Fibroblast of skin of right quadriceps (primary cell): ENCODE measurements at places on chromosomes 2 and 18.

DNA sequence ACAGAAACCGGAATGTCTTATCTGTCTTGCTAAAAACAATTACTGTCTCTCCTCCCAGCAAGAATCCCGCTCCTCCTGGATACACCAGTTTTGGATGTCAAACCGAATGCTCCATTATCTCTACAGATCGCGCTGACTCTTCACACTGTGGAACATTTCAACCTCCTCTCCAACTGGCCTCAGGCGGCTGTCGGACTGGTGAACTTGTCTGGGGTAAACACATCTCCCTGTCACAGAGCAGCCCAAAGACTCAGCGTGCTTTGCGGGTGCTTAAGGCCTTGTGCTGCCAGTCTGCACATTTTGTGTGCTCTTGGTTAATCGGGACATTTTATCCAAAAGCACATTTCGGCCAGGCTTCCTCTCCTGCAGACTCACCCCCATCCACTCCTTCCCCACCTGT is 173.1 kb downstream of the ICOS start:
- DNase-seq = no peak

GRCh38 chr2:64695721-64696261 is 42.1 kb upstream of the SERTAD2 start:
- peak; percentile 48 for DNase-seq

GRCh38 chr2:151518802-151519201 is 109.1 kb downstream of the RIF1 start:
- no peak for DNase-seq

DNA sequence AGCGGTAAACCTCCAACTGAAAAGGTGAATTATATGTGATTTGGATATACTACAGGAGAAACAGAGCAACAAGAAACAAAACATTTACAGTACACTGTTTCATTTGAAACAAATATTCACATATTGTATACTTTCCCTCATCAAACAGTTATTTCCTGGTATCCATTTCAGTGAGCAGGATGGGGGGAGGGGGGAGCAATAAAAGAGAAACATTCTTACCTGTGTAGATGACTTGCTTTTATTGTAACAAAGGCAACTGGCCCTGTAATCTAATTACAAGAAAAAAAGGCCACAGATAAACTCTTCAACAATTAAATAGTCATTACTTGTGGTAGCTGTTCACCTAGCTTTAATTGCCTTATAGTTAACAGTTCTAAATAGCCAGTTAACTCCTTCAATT is 3.9 kb upstream of the PPP1CB start:
- DNase-seq = no peak

DNA sequence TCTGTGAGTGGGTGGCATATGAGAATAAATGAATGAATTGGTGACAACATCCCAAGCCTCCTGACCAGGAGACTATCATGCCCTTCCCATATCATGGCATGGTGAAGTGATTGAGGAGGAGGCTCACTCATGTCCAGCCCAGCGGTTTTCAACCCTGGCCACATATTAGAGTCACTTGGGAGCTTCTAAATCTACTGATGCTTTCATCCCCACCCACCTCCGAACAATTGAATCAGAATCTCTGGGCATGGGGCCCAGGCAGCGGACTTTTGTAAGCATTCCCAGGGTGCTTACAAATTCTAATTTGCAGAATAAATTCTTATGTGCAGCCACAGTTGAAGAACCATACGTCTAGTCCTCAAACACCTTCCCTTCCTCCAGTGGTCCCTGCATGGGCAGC is 81.7 kb upstream of the SEC11C start:
- DNase-seq = peak; percentile 38

- DNase-seq = no peak
These were observed 66.5 kb downstream of the SLC40A1 start for GRCh38 chr2:189514104-189514503.

DNA sequence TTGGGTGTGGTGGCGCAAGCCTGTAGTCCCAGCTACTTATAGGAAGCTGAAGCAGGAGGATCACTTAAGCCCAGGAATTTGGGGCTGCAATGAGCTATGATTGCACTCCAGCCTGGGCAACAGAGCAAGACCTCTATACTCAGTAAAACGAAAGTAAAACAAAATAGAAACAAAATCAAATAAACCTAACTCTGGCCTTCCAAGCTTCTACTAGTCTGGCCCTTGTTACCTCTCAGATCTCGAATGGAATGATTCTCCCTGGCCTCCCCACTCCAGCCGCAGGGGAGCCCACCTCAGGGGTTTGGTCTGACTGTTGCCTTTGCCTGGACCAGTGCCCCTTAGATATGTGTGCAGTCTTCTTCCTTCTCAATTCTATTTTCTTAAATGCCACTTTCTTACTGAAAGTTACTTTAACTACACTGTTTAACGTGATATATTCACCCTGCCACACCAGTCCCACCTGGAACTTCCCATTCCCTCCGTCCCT is 160.0 kb upstream of the GCFC2 start:
- DNase-seq = no peak

DNA sequence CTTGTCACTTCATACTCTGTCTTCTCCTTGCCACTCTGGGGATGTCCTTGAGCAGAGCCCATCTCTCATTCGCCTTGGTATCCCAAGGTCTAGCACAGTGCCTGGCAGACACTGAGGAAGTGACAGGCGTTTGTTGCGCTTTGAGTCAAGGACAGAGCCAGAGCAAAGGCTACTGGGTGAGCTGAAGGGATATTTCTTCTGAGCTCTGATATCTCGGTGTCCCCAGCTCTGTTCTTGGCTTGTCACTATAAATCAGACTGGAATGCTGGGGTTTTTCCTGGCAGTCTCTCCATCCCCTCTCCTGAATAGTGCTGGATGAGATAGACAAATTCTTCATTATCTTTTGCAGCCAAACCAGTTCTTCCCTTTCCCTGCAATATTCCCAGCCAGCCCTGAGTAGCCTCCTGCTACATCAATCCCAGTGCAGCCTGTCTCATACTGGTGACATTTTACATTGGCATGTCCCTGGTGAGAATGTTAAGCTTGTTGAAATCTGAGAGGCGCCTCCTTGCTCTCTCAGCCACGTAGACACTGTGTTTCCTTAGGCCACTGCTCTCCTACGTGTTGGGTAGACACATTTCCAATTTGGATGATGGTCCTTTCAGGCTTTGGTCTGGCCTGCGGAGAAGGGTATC is 61.7 kb downstream of the CTIF start:
- peak; percentile 58 for DNase-seq

GRCh38 chr18:8045884-8046281 is 478.8 kb downstream of the PTPRM start:
- DNase-seq = peak; percentile 32

GRCh38 chr18:39571511-39571910 is 2005.9 kb upstream of the CELF4 start:
- DNase-seq = no peak

GRCh38 chr2:74896232-74896631 is 62.2 kb upstream of the POLE4 start:
- DNase-seq = no peak

- no peak for DNase-seq
These were observed 67.7 kb upstream of the GRB14 start for GRCh38 chr2:164688896-164689419.

DNA sequence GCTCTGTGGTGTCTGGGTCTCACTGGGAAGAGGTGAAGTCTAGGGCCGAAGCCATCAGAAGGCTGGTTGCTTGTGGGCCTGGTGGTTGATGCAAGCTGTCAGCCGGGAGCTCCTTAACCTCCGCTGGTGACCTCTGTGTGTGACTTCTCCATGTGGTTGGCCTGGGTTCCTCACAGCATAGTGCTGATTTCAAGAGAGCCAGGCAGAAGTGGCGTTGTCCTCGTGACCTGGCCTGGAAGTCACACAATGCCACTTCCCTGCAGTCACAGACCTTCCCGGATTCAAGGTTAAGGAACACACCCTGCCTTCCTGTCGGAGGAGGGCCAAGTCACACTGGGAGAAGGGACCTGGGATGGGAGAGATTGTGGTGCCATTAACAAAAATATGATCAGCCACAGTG is 303.7 kb upstream of the HS6ST1 start:
- DNase-seq = no peak

DNA sequence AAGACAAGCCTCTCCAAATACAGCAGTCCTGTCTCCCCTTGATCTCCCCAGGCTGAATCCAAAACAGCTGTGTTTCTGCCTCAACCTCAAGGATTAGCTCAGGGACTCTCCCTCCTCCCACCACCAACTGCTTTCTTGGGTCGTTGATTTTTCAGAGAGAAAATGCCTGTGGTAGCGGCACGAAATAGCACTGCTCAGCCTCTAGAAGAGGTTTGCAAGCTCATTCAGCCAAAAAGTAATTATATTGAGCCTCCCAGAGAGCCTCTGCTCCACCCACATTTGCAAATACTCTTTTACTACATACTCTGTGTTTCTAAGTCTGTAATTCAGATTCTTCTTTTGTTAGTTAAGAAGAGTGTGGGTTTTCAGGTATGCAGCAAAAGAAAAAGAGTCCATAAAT is 396.4 kb upstream of the TNP1 start:
- DNase-seq = peak; percentile 88

DNA sequence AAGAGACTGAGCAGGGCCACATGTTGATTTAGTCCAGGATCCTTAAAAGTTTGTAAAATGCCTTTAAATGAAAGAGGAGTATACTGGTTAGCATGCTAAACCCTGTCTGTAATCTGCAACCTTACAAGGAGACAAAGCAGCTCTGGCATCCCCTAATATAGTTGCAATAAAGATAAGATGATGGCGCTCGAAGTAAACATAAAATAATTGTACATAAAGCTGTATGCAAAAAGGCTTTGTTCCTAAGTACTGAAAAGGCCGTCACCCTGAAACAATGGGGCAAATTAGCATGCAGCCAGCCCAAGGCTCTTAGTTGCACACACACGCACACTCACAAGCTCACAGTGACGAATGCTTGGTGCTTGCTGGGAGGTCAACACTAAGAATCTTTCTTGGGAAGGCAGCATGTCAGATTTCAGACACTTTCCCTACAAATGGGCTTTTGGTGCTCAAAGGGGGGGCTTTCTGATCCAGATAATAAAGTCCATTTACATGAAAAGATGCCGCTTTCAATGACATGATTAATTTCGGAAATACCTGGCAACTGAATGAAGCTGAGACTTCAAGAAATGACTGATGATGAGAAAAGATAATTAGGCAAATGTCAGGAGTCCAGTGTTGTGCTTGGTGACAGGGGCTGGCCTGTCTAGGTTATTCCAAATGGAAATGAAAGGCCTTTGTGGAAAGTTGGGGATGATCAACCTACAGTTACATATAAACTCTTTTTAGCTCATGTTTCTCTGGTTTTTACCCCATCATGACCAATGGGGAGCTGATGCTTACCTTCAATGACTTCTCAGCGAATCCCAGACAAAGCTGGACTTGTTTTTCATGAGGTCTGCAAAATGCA is 370.3 kb downstream of the MEIS1 start:
- DNase-seq = no peak

- DNase-seq = no peak
These were observed 35.3 kb downstream of the RALB start for GRCh38 chr2:120288016-120288373.

DNA sequence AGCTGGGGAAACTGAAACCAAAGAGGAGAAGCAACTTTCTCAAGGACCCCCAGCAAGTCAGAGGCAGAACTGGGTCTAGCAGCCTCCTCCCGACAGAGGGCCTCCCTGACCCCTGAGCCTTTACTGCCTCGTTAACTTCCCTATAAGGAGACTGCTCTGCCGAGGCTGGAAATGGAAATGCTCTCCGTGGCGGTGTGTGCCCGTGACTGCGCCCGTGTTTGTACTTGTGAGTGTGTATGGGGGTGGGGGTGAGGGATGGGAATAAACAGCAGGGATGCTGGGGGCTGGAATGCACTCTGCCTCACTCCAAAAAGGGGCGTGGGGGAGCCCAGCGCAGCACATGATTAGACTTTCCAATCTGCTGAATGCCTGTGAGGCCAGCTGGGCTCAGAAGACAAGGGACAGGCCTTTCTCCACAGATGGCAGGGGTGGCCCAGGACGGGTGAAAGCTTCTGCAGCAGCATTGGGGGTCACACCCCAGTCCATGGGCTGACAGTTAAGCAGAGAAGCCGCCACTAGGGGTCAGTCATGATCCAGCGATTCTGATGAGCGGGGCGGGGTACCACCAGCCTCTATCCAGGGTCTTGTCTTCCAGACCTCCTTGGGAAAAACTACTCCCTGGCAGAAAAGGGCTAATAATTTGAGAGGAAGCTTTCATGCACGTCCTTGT is 26.8 kb downstream of the MPHOSPH10 start:
- DNase-seq = peak; percentile 34

DNA sequence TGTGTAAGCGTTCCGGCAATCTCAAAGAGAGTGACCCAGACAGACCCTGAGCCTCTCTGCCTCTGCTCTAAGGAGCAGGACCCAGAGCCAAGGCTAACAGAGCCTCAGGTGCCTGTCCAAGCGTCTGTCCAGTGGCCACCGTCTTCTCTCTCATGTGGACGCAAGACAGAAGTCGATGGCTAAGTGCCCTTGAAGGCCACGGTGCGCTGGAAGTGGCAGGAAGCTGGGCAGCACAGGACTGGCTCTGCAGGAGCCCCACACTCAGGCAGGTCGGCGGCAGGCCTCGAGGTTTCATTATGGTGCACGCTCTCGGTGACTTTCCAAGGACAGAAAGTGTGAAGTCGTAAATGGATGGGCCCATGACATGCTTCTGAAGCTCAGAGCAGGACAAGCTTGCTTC is 49.1 kb downstream of the HDAC4 start:
- DNase-seq = no peak

GRCh38 chr18:62942578-62942977 is 227.2 kb downstream of the PHLPP1 start:
- no peak for DNase-seq

GRCh38 chr2:110853516-110853915 is 121.1 kb downstream of the ACOXL start:
- DNase-seq = no peak

DNA sequence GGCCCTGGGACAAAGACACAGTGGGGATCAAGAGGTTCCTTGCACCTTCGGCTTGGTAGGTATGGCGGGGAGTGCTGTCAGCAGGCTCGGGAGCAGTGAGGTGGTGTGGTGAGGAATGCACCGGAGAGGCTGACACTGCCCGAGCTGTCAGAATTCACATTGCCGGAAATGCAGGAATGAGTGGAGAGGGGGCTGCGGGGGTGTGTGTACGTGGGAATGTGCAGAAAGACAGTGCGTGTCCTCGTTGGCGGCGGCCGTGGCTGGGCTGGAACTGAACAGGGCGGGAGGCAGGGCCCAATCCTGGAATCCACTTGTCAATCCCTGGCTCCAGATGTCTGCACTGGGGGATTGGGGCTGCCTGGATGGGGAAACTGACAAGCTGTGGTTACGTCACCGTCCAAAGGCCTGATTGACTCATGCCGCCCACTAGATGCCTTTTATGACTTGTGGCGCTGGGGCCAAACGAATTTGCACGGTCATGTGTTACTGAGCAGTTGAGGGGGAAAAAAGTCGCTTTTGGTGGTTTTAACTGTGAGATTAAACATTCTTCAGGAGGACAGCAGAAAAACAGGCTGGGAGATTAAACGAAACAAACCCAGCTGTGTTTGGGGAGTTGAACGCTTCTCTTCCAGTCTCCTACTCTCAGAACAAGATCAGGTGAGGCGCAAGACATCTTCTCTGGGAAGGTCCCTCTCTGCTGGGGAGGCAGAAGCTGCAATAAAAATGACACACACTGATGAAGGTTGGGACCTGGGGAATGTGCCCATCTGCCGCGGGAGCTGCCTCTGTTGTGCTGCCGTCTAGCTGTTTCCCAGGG is 189.4 kb upstream of the GLI2 start:
- peak; percentile 98 for DNase-seq

DNA sequence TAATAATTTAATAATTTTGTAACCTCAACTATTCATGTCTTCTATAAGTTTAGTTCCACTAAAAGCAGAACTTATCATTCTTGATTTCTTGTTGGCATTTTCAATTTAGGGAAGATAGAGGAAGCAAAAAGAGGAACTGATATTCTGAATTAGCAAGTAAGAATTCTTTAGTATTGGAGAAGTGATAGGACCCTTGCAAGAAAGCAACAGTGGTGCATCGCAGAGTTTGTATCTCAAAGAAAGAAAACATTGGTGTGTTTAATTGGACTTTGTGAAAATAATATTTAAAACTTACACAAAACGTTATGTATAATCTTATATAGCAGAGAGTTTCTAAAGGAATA is 36.5 kb upstream of the TNFRSF11A start:
- DNase-seq = no peak
